Progenitor cell of endocrine pancreas (in vitro differentiated cells): ENCODE measurements at places on chromosomes 7 and 10.

DNA sequence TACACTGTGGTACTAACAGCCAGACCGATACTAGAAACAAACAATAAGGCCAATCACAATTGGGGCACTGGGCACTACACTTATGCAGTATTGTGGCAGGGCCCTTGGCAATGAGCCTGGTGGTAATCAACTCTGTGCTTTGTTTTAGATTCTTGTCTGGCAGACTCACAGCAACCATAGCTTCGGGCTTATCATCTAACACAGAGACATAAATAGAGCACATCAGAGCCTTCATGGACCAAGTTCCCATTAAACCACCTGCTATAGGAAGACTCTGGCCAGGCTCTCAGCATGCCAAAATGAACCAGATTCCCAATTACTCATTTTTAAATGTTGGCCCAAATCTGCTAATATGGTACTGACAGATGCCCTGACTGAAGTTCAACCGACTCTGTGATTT is 218.6 kb downstream of the DGKI start:
- no peak for DNase-seq

- no peak for DNase-seq
Observed at GRCh38 chr10:91541481-91541880, 91.4 kb downstream of the PPP1R3C start.

GRCh38 chr10:18476076-18476647 is 175.2 kb downstream of the NSUN6 start:
- no peak for DNase-seq

- no peak for DNase-seq
Observed at GRCh38 chr10:110529596-110530011, 31.9 kb downstream of the DUSP5 start.

DNA sequence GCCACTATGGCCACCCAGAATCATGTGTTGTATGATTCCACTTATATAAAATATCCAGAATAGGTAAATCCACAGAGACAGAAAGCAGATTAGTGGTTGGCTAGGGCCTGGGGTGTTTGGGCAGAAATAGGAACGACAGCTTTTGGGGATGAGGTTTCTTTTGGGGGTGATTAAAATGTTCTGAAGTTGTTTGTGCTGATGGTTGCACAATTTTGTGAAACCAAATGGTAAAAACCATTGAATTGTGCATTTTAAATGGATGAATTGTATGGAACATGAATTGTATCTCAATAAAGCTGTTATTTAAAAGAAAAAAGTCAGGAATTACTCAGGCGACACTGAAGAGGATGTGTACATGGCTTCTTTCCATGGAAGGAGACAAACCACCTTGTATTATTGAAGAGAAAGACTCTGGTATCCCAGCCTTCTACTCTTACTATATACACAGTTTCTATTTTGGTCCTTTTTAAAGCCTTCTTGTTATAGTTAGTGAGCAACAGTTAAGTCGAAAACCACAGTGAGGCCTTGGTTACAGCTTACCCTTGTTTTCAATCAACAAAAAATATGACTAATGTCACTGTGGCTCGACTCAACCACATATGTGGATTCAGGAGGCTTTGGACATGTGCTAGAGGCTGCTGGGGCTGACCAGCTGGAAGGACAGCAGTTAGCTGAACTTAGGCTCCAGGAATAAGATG is 57.1 kb upstream of the KMT2E start:
- DNase-seq, result no peak

GRCh38 chr7:141362580-141363435 is 188.4 kb upstream of the AGK start:
- DNase-seq, result no peak

GRCh38 chr10:9545073-9545472 is 1472.6 kb upstream of the CELF2 start:
- no peak for DNase-seq

DNA sequence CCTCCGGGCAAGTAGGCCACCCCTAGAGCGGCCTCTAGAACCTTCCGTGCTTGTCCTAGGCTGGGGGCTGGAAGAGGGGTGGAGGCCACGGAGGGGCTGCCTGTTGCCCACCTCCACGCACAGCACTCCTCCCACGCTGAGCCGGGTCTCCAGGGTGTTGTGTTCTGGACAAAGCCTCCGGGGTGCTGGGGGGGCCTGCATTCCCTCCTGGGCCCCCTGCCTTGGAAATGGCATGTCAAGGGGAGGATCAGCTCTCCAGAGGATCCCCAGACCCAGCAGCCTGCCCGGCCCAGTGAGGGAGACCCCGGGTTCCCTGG is 8.1 kb upstream of the TTYH3 start:
- DNase-seq, result no peak

DNA sequence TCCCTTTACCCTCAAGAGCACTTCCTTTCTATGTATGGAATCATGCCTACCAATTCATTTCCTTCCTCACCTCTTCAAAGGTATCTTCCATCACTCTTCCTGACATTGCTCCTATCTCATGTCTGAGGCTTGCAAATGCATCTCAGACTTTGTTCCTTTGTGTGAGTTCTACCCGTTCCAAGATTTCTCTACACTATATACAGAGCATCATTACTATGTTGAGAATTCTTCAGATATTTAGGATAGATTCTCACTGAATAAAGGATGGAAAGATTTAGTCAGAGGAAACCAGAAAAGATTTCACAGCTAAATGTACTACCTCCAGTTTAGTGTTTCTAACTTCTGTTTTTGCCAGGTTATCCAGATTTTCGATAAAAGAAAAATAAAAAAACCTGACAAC is 462.7 kb downstream of the PHTF2 start:
- no peak for DNase-seq

GRCh38 chr7:28627263-28627653 is 214.9 kb downstream of the CREB5 start:
- DNase-seq, result no peak

- no peak for DNase-seq
Observed at GRCh38 chr10:74994854-74995253, 116.6 kb upstream of the SAMD8 start.

DNA sequence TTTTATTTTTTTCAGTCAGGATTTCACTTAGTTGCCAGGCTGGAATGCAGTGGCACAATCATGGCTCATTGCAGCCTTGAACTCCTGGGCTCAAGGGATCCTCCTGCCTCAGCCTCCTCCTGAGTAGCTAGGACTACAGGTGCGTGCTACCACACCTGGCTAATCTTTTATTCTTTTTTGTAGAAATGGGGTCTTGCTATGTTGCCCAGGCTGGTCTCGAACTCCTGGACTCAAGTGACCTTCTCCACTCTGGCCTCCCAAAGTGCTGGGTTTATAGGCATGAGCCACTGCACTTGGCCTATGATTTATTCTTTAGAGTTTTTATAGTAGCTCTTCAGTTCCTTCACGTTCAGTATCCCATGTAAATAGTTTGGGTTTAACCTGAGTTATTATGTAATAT is 5.5 kb downstream of the SND1 start:
- DNase-seq, result no peak

GRCh38 chr10:119007211-119007574 is 22.3 kb upstream of the NANOS1 start:
- DNase-seq, result no peak

DNA sequence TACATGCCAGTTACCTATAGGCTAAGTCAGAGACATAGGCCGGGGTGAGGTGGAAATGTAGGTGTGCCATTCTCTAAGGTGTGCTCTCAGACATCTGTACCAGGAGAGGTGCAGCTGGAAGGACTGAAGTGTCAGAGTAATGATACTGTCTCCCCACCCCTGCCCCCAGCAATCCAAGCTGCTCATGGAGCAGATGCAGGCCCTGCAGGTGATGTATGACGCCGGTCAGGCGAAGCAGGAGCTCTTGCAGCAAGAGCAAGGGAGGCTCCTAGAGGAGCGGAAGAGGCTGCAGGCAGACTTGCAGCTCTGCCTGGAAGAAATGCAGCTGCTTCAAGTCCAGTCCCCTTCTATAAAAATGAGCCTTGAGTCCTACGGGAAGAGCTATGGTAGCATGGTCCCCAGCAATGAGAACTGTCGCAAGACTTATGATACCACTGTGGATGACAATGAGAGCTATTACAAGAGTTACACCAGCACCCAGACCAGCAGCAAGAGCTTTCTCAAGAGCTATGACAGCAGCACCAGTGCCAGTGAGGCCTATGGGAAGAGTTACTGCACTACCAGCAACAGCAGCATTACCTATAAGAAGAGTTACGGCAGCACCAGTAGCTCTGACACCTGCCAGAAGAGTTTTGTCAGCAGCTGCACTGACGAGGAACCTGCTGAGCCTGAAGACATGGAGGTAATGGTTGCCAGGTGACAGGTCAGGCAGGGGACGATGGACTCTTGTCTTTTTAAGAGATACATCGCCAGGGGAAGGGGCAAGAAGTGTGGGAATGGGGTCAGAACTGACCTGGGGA is 18.4 kb upstream of the FLNC start:
- DNase-seq, result no peak

- DNase-seq, result no peak
Observed at GRCh38 chr7:133851411-133851810, 275.7 kb upstream of the LRGUK start.
